T-helper 2 cell treated with Interferon-gamma antibody and Interleukin-4, amounts not matched to agents 5 μg/mL and 100 μg/mL, for 36 hours (primary cell): ENCODE measurements at places on chromosomes 6 and 20.

- DNase-seq = no peak
These were observed 62.5 kb downstream of the EPB41L2 start for GRCh38 chr6:131000544-131000943.

DNA sequence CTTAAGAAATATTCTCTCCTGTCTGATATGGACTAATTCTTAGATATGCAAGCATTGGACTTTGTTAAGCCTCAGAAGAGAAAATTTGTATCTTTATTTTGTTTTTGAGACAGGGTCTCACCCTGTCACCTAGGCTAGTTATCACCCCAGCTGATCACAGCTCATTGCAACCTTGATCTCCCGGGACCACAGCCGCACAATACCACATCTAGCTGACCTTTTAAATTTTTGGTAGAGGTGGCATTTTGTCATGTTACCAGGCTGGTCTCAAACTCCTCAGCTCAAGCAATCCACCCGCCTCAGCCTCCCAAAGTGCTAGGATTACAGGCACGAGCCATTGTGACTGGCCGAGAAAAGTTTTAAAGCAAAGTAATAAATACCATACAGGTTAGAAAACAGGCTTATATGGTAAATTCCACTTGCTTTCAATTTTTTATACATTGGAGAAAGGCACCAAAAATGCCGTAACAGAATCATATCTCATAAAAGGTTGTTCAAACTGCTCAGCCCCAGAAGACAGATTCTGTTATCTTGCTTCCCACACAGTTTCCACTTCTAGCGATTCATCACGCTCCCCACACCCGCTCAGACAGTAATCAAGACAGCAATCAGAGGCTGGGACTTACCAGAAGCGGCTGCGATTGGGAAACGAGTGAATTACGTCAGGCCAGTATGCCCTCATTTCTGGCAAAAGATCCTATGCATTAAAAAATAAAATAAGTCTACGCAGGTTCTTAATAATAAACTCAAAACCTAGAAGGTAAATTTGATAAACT lies 13.8 kb downstream of the RNASET2 start:
- DNase-seq = peak; percentile 86

- no peak for DNase-seq
These were observed 68.5 kb upstream of the ARMC2 start for GRCh38 chr6:108779536-108780275.

GRCh38 chr6:157194643-157195042 lies 128.7 kb downstream of the TMEM242 start:
- no peak for DNase-seq

GRCh38 chr20:38291966-38292365 lies 12.0 kb upstream of the BPI start:
- DNase-seq = no peak
